ENCODE measurements at places on chromosomes 7 and 10.

- DNase-seq: no peak
Measured at GRCh38 chr7:155763691-155764437, 48.4 kb downstream of the SHH start.

- DNase-seq: no peak
Measured at GRCh38 chr10:17644485-17644943, 563 bp downstream of the STAM start.

- no peak for DNase-seq
Measured at GRCh38 chr10:43869669-43870322, 221.1 kb upstream of the ZNF32 start.

DNA sequence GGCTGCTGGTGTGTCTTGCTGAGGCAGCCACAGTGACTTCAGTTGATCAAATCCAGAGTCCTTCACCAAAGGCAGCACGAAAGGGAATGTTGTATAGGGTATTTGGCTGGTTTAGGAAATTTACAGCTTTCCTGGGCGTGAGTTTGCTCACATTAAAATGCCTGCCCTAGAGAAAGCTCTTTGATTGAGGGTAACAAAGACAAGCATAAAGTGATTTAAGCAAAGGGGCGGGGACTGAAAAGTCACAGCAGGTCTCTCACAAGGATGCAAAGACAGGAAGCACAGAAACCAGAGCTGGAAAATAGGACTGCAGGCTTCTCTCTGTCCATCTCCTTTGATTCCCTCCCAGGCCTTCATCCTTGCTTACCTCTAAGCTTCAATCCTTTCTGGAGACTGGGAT is 139.2 kb downstream of the ELMO1 start:
- no peak for DNase-seq

GRCh38 chr10:34184939-34185386 is 630.1 kb downstream of the PARD3 start:
- DNase-seq: no peak

DNA sequence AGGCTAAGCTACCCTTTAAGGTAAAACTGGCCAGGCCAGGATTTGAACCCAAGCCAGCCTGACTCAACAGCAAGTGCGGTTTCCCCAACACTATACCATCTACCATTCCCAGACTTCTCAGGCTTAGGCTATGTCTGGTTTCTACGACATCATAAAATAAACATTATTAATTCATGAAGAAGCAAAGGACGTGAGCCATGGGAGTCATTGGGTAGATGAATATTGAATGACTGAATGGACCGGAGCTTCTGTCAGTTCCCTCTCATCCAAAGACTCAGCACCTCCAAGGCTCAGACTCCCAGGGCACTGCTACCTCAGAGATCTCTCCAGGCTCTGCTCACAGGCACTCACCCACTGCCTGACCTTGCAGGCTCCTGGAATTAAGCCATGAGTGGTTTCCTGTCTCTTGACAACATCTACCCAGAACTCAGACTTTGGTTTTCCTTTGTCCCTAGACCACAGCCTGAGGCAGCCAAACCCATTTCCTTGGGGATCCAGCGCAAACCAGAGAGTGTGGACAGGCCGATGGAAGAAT is 64.6 kb upstream of the STEAP1B start:
- no peak for DNase-seq

DNA sequence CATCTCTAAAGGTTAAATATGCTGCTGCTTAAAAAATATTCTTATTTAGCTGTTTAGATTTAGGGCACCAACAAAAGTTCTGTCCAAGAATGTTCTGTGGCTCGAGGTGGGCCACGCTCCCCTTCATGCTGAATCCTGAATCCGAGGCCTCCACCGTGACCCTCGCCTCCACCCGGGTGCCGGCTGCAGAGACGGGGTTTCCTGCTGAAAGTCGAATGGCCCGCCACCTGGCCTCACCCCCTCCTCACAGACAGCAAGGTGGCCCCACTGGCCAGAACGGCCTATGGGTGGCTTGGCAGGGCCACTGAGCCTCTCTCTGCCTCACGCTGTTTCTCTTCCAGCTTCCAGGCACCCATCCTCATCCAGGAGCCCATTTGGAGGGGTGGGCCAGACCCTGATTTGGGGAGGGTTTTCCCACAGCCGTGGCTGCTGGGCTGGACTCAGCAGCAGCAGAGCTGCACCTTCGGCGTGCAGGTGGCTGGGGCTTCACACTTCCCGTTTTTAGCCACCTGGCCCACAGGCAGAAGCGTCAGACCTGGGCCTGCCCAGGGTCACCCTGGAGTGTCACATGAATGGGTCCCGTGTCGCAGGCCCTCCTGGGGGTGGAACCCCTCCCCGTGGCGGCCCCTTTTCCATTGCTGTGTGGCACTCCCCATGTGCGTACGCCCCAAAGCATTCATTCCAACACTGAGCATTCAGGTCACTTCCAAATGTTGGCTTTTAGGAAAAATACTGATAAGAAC is 26.3 kb upstream of the ADGRA1 start:
- DNase-seq: no peak

DNA sequence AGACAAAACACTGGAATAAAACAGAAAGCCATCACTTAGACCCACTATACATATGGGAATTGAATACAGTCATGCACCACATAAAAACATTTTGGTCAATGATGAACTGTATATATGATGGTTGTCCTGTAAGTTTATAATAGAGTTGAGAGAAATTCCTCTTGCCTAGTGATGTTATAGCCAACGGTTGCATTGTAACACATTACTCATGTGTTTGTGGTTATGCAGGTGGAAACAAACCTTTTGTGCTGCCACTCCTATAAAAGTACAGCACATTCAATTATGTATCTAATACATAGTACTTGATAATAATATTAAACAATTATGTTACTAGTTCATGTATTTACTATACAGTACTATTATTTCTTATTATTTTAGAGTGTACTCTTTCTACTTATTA is 381.2 kb upstream of the MBL2 start:
- DNase-seq: no peak

DNA sequence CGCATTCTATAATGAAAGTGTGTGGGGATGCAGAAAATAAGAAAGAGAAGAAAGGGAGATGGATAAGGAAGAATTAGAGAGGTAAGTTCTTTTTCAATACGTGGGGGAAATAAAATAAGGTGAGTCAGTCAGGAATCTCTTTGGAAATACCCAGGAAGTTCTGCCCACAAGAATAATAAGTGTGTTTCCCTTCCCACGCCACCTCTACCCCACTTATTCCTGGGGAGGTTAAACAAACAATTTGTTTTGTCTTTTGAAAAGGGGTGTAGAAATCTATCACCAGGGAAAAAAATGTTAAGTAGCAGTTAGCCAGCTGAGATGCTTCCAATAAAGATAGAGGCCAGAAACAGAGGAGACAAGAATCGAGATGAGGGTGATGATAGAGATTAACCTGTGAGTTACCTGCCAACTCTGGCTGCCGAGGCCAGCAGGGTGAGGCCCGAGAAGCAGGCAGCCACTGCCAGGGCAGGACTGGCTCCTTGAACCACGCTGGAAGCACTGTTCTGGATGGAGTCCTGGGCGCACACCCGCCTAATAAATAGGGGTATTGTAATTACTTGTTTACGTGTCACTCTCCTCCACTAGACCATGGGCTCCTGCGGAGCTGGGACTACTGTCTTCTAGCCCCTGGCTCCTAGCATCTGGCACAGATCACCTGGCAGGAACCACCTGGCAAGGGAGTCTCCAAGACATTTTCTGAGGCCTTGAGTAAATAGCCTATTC is 191.3 kb downstream of the FGFR2 start:
- DNase-seq: no peak

GRCh38 chr7:28878481-28878880 is 79.6 kb downstream of the TRIL start:
- DNase-seq: no peak

- DNase-seq: no peak
Measured at GRCh38 chr10:76251841-76252671, 820.6 kb downstream of the LRMDA start.

- DNase-seq: no peak
Measured at GRCh38 chr7:19715499-19715898, 6.7 kb upstream of the POLR1F start.

- no peak for DNase-seq
Measured at GRCh38 chr7:138460176-138460648, at the start of gene TRIM24. Gene TRIM24, plus strand, starts transcription at chr7:138460259. Its CDS starts 290 bp downstream, at chr7:138460549.

- DNase-seq: no peak
Measured at GRCh38 chr10:100020142-100020885, 10.6 kb upstream of the DNMBP start.

- no peak for DNase-seq
Measured at GRCh38 chr7:44988701-44989100, 9.9 kb upstream of the MYO1G start.

GRCh38 chr10:11876805-11877590 is 53.8 kb downstream of the PROSER2 start:
- DNase-seq: no peak

DNA sequence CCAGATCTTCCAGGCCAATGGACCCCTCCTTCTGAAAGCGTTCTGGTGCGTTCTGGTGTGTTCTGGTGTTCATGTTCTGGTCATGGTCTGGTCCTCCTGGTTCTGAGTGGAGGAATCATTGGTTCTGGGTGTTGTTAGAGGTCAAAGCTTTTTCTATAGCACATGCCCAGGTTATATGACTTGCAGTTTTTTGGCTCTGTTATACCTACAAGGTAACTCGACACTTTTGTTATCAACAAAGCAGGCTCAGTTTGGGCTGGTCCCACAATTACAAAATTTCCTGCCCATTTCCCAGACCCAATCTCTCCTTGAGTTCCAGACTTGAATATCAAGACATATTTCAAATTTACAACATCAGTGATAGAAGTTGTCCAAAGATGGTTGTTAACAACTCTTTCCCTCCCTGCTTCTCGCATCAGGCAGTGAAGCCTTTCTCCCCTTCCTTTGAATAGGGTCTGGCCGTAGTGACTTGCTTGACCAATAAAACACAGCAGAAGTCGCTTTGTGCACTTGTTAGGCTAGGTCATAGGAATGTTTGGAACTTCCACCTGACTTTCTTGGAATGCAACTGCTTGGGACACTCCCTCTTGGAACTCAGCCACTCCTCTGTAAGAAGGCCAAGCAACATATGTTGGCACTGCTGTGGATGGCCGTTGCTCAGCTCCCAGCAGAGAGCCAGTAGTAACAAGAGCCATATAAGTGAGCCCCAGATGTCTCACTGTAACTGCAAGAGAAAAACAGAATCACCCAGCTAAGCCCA is 83.1 kb upstream of the STEAP1B start:
- DNase-seq: no peak

- no peak for DNase-seq
Measured at GRCh38 chr7:46170792-46171191, 249.7 kb upstream of the IGFBP3 start.

GRCh38 chr7:141276031-141276430 is 202.2 kb downstream of the TMEM178B start:
- DNase-seq: no peak

DNA sequence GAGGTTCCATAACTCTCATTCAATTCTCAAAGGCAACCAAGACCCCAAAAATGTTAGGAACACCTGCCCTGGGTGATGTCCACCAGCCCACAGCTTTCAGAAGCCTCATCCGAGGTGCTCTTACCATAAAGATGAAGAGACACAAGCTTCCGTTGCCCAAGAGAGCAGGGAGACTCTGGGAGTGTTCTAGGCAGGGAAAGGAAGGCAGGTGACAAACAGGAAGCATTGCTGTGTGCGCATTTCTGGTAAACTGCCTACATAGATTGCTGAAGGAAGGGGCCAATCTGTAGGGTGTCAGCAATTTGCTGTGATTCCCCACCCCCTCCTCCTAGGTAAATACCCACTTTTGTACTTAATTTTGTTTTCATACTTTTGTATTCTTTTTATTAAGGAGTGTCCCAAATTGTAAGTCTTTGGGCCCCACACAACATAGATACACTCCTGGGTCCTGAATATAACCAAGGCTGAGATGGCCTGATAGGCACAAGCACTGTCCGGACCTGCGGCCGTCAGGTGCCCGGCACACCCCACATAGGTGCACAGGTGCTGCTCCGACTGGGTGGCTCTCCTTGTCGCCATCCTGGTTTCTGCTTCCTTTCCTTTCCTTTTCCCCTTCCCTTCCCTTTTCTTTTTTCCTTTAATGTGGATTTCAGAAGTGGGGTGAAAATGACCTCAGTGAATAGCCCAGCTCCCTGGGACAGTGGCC is 51.4 kb upstream of the SMNDC1 start:
- DNase-seq: no peak

GRCh38 chr10:101356132-101356531 is 2.2 kb downstream of the BTRC start:
- DNase-seq: no peak

DNA sequence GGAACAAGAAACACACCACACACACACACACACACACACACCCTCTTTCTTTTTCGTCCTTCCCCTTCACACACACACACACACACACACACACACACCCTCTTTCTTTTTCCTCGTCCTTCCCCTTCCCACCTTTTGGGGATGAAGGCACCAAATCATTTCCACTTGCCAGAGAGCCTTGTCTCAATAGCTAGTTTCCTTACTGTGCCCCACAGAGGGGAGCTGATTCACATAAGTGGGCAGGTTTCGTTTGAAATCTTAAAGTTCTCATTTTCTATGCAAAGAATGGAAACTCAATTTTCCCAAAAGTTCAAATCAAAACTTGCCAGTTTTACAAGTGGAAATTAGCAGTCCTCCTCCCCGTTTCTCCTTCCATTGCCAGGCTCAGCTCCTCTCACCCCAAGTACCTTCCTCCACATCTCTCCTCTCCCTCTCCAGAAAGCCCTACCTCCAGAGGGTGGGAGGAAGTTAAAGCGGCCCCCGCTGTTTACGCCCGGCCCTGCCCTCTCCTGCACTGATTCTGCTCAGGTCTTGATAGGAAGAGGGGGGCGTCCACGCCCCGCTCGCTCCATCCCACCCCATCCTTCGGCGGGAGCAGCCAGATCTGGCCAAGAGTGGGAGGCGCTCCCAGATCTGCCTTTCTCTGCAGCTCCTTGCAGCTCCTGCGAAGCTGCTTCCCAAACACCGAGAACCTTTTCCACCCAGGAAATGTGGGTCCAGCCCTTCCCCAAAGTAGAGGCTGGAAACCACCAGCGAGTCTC is 1.3 kb downstream of the CTTNBP2 start:
- no peak for DNase-seq

DNA sequence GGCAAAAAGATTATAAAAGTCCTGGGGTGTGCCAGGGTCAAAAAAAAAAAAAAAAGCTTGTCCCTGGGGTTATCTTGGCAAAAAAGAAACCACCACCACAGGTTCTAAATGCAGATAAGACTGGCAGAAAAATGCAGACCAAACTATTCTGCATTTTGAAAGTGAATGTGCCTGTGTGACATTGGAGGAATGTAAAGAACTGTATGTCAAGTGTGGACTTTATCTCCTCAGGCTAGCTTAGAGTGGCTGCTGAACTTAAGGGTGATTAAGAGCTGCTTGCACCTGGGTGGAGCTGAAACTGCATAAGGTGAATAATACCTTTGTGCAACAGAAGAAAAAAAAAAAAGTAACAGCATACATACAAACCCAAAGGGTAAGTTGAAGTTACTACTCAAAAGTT is 1.3 kb upstream of the NAPEPLD start:
- no peak for DNase-seq

- DNase-seq: no peak
Measured at GRCh38 chr7:144454256-144455039, 51.0 kb upstream of the NOBOX start.

DNA sequence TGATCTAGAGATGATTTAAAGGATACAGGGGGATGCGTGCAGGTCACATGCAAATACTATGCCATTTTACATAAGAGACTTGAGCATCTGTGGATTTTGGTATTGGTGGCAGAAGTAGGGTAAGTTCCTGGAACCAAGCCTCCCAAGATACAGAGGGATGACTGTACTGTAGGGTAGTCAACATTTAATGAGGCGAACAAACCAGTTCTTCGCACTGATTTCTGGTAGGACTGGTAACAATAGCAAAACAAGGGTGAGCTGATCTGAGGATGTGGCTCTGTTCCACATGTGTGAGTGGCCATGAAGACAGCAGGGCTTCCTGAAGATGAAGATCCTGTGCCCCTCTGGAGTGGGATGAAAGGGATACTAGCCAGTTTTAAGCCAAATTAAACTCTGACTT is 36.3 kb downstream of the MKX start:
- DNase-seq: no peak

Data from SK-N-MC (cell line).